NT2/D1 (cell line): ENCODE measurements at places on chromosomes 11 and 22.

GRCh38 chr22:35921777-35922176 is 106.8 kb downstream of the RBFOX2 start:
- DNase-seq = peak; percentile 35

DNA sequence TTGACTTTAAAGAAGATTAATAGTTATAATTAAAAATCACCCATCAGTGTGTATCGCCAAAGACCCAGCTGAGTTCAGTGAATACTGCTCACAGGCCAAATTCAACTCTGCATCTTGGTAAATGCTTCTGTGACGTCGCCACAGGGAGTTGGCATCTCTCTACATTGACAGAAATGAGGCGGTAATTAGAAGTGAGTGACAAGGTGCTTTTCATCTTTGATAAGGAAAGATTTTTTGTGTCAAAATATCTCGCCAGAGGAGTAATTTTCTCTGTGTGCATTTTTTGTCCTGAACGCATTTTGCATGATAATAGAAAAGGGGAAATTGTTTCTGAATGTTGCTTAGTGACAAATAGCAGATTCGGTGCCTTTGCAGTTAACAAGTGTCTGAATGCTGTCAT is 345.8 kb downstream of the CNTN5 start:
- DNase-seq = no peak

- no peak for DNase-seq
These were observed 47.3 kb downstream of the NRXN2 start for GRCh38 chr11:64675450-64676260.

- no peak for DNase-seq
These were observed 3.6 kb downstream of the FIBP start for GRCh38 chr11:65884716-65885092.

DNA sequence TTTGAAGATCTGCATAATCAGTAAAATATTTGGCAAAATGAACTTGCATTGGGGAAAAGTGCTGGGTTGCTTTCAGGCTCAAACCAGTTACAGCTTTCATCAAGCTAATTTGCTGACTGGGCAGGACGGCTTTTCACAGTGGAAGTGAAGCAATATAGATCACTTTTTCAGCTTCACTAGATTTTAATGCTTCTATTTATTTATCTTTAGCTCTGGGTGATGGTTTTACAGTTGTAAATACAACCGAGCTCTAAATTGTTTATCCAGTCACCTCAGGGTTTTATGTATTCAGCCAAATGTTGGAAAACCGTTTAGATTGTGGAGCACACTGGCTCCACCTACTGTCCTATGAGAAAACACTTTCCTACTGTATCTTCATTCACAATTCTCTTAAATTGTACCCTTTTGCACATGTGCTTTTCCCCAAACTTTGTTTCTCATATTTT is 58.2 kb downstream of the ACER3 start:
- DNase-seq = peak; percentile 33

DNA sequence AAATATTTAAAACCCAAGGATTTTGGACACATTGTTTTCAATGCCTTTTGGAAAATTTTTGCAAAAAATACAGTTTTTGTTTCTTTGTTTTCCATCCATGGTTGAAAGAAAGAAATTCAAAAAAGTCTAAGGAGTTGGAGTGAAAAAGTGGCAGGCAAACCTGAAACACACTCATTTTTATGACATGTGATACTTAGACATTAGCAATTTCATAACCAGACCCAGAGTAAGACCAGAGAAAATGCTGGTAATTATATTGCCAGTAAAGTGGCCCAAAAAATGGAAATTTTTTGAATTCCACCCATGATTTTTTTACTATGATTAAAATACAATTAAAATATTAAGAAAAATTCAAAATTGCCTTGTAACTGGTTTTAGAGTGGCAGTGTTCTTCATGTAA is 128.2 kb downstream of the SLC17A6 start:
- DNase-seq = no peak

DNA sequence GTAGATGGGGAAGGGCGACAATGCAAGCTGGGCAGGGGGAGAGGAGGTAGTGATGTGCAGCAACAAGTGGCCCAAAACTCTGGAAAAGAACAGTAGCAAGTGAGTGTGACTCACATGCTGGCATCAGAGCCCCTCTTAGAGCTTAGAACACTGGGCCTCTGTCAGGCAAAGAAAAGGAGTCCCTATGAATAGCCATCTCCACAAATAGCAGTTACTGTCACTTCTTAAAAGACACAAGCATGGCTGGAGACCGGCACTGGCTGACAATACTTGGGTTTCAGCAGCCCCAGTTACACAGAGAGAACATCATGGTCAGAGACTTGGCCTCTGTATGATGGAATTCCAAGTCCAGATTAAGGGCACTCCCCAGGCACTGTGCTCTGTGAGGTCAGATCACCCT is 58.2 kb downstream of the PRCP start:
- DNase-seq = no peak

DNA sequence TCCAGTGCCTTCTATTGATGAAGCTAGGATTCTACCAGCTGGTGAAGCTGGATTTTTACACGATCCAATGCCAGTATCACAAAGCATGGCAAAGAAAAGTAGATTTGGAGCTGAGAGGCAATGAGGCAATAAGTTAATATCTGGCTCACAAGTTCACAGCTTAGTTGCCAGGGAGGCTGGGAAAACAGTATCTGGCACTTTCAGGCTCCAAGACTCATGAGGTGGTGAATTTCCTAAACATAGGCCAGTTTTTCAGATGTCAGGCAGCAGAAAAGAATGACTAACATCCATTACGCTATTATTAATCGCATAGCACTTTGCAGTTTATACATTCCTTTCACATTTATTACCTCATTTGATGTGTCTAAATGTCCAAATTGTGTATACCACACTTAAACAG is 122.7 kb downstream of the GRIA4 start:
- DNase-seq = no peak

GRCh38 chr11:133636711-133637355 is 104.5 kb upstream of the OPCML start:
- no peak for DNase-seq

- DNase-seq = no peak
These were observed 44.3 kb downstream of the PTPRJ start for GRCh38 chr11:48024635-48025071.

GRCh38 chr22:22614065-22614464 is 30.3 kb upstream of the GGTLC2 start:
- no peak for DNase-seq

DNA sequence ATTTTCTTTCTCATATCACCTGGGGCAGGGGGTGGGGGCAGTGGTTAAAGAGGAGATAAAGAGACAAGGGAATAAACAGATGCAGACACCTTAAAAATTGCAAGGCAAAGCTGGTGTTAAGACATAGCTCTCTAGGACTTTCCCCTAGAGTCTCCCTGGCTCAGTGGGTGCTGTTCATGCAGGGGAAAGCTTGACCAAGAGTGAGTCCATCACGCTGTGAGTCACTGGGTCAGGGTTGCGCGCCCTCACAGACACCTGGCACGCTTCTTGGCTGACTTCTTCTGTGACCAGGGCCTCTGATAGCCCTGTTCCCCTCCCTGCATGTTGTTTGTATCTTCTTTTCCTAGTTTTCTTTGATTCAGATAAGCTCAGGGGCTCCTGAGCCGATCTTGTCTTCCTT is 31.9 kb downstream of the COMMD9 start:
- DNase-seq = no peak

DNA sequence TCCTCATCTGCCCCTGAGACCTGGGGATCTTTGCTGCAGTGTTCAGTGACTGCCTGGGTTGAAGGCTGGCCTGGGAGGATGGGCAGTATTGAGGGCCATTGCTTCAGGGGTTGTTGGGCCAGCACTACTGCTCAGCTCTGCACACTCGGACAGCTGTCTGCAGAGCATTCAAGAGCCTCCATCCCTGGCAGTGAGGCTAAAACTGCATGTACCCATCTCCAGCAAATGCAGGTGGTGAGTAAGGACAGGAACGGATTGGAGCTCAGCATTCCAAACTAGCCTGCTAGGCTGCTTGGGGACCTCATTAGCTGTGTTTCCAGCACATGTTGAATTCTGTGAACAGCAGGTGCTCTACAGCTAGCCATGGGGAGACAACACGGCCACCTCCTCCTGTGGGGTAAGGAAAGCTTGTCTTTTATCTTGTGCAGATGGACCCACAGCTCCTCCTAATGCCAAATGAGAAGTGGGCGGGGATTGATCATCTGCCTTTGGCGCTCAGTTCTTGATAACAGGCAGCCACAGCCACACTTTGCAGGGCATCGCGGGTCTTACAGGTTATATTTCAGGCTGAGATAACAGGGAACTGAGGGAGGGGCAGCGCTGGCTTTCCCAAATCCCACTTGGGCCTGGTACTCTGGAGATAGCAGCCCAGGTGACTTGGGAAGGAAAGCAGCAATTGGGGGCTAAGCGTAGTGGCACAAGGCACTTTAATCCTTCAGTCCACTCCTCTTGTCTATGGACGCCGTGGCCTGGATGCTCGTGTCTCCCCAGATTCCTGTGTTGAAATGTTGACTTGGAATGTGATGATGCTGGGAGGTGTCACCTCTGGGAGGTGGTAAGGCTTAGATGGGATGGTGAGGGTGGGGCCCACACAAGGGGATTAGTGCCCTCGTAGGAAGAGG is 254.5 kb upstream of the B3GAT1 start:
- no peak for DNase-seq

- DNase-seq = no peak
These were observed 25.2 kb downstream of the BCR start for GRCh38 chr22:23205339-23206049.

DNA sequence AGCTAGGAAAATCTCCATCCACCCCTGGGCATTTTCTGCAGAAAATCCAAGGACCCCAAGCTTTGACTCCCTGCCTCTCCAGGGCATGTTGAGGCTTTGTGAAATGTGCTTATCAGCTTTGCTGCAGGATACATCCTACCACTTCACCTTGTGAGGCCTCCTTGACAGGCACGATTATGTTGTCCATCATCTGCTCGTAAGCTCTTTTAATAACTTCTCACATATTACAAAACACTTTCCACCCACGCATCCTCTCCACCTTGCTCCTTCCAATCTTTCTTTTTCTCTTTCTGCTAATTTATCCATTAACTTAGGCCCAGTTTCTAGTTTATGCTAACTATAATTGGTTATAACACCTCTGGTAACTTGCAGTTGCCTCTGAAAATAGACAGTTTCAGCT is 147.0 kb upstream of the MTNR1B start:
- no peak for DNase-seq

DNA sequence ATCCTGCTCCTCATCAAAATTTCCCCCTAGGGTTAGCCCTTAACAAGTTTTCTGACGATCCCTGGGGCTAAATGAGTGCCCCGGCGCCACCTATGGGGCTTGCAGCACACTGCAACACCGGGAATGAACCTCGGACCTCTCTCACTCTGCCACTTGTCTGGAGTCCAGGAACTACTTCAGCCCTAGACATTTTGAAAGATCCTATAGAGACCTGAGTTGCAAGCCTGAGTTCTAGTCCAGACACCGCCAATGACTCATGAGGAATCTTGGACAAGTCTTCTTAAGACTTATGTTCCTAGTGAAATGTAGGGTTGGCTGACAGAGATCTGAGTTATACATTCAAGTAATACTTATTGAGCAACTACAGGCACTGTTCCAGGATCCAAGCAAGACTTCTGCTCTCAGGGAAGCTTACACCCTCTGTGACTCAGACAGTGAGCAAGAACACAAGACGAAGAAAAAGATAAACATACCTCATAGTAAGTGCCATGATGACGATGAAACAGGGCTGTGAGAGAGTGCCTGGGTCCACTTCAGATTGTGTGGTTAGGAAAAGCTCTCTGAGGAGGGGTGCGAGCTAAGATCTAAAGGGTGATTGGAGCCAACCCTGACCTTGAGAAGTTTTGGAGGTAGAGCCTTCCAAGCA is 10.2 kb upstream of the STK33 start:
- peak; percentile 42 for DNase-seq

GRCh38 chr22:40609216-40609615 is 27.3 kb downstream of the MRTFA start:
- DNase-seq = no peak

GRCh38 chr11:78902771-78903507 is 328.3 kb upstream of the NARS2 start:
- no peak for DNase-seq

DNA sequence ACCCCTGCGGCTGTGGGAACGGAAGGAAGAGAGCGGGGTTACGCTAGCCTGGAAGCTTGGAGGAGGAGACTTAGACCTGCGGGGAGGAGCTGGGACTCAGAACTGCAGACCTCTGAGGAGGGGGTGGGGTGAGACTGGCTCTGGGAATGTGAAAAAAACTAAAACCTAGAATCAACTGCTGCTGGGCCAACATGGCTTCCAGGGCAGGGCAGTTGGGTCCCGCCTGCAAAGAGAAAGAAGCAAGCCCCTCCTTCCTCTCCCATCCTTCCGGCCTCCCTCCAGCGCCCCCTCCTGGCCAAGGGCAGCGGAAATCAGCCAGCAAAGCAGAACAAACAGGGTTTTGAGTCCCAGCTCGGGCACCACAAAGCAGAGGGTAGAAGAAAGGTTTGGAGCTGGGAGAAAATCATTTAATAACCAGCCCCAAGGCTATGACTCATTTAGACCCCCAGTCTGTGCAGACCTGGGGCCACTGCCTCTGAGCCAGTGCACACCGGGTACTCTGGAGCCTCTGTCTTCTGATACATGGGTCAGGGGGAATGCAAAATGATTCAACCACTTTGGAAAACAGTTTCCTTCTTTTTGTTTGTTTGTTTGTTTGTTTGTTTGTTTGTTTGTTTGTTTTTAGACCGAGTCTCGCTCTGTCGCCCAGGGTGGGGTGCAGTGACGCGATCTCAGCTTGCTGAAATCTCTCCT is 7.3 kb upstream of the NCF4 start:
- peak; percentile 40 for DNase-seq

- DNase-seq = no peak
These were observed 1.2 kb downstream of the P2RY6 start for GRCh38 chr11:73273222-73273895.

DNA sequence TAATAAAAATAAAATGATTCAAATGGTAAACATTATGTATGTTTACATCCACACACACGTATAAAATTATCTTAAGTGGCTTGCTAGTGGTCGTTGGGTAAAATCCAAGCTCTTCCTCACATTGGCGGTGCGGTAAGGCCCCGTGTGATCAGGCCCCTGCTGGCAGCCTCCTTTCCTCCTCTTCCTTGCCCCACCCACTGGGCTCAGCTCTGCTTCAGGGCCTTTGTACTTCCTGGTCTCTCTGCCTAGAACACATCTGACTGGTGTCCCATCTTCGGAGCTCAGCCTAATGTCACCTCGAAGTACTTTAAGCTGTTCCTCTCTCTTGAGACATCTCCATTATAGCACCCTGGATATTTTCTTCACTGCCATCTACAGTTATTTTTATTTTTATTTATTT is 52.8 kb downstream of the OSBP2 start:
- DNase-seq = no peak

DNA sequence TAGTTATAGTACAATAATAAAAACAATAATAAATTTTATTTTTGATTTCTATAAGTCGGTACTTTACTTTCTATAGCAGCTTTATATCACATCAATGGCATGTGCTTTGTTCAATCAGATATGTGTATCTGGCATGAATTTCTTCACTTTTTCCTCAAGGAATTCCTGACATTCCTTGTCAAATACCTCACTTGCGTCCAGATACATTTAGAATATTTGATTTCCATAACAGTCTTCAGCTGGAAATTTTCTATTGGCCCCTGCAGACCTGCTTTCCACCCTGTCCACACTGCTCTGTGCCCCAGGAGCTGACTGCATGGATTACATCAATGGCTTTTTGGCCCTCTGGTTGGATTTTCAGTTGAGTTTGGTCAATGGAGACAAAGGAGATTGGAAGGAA is 93.2 kb downstream of the FAR1 start:
- no peak for DNase-seq
